ENCODE measurements at places on chromosomes 1 and 21.

- DNase-seq = no peak
Observed at GRCh38 chr21:37509802-37510393, 143.3 kb downstream of the DYRK1A start.

GRCh38 chr1:17953921-17954320 lies 153.7 kb upstream of the IGSF21 start:
- no peak for DNase-seq

DNA sequence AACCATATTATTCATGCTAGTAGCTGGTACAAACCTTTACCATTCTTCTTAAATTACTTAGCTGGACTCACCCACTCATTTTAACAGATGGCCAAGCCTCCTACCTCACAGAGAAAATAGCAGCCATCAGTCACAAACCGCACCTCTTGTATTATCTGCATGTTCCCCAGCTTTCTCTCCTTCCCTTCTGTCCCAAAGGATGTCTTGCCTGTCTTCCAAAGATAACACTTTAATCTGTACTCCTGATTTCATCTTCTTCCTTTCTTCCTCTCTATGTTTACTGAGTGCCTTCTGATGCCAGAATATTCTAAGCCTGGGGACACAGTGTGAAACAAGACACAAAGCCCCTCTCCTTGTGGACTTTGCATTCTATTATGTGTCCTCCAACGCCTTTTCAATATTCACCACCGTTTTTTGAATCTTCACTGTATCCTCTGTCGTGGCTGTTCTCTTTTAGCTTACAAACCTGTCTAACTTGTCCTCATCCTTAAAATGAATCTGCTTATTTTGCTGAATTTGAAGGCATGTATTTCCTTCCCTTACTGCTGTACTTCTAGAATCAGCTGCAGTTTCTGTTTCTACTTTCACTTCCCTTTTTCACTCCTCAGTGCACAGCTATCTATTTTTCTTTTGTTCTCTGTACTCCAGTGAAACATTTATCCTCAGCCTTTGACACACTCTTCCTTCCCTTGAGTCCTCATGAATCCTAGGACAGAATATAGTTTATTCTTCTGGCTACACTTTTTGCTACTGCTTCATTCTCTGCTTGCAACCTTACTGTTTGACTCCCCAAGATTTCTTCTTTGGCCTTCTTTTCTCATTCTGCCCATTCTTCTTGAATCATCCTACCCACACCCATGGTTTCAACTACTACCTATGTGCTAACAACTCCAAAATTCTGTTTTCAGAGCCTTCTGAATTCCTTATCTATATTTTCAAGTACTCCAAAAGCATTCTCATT lies 216.9 kb upstream of the SAMSN1 start:
- DNase-seq = no peak

DNA sequence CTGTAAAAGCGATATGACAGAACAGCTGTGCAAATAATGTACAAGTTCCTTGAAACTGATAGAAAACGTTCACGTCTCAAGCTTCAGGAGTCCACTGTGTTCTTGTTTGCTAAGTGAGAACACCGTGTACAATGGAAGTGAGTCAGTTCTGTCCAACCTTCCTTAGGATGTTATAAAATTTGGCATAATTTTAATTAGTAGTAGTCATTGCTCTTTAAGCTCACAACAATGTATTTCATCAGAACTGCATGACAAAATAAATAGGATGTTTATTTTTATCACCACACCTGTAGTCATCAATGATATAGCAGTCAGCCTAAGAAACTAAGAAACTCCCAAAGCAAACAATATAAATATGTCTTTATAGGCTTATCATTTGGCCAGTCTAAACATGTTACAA lies 53.0 kb downstream of the RGS2 start:
- DNase-seq = no peak

- DNase-seq = no peak
Observed at GRCh38 chr1:33429332-33429731, 1.6 kb downstream of the PHC2 start.

GRCh38 chr1:204307334-204307883 lies 52.3 kb downstream of the PLEKHA6 start:
- no peak for DNase-seq

DNA sequence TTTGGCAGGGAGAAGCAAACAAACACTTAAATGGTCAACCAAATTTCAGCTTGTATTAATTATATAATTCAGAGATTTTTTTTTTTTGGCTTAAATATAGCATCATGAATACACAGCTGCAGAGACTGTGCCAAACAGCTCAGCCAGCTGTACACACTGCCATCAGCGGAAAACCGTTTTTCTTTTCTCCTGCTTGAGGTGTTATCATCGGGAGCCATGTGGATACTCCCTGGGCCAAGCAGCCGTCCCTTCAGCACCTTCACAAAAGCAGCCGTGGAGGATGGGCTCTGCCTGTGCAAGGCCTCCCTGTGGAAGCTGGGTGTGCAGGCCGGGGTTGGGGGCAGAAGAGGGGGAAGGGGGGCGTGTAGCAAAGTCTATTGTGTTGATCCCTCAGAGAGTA lies 85.0 kb downstream of the NUF2 start:
- DNase-seq = no peak

DNA sequence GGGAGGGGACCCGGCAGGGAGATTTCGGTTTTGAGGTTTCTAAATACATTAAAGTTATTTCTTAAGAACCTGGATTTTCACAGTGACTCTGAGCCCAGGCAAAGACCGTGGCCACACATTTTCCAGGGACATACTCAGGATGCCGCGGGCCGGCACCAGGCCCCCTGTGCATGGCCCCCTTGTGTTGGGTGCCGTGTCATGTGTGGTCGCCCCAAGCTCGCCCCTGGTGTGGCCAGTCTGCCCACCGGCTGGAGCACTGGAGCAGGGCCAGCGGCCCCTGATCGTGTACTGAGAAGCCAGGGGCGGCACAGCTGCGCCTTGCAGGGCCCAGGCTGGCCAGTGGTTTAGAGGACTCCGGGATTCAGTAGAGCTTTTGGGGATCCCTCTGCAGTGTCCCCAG lies 26.6 kb downstream of the ARHGEF16 start:
- no peak for DNase-seq

GRCh38 chr21:43726686-43727518 lies 8.0 kb downstream of the PDXK start:
- DNase-seq = no peak

DNA sequence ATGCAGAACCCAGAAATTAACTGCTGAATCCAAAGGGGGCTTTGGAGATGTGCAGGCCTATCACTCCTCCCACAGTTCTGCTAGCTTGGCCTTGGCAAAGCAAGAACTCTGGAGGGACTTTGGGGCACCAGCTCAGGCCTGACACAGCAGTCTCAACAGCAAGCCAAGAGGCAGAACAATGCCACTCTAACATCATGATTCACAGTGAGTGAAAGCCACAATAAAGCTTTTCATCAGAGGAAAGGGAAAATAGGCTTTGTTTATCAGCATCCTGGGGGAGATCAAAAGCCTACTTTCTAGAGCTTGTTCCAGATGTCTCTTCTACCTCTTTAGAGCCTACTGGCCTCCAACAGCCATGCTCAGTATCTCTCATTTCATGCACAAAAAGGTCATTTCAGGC lies 283.4 kb downstream of the KCNH1 start:
- no peak for DNase-seq

DNA sequence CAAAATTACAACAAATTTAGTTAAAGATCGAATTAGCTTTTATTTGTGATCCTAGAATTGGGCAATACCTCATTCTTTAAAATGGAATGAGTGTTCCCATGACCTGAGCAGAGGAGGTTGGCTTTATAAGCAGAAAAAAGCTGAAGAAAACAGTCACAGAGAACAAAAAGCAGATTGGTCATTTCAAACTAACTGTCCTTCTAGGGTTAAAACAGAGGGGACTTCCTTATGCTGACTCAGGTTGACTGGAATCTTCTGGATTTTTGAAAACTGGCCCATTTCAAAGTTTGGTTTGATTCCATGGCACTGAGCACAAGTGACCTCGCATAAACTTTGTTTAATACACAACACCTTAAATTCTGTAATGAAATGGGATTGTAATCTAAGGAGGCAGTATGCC lies 17.6 kb downstream of the NFASC start:
- DNase-seq = no peak

GRCh38 chr1:159854693-159855192 lies 7.7 kb downstream of the VSIG8 start:
- peak; percentile 61 for DNase-seq

DNA sequence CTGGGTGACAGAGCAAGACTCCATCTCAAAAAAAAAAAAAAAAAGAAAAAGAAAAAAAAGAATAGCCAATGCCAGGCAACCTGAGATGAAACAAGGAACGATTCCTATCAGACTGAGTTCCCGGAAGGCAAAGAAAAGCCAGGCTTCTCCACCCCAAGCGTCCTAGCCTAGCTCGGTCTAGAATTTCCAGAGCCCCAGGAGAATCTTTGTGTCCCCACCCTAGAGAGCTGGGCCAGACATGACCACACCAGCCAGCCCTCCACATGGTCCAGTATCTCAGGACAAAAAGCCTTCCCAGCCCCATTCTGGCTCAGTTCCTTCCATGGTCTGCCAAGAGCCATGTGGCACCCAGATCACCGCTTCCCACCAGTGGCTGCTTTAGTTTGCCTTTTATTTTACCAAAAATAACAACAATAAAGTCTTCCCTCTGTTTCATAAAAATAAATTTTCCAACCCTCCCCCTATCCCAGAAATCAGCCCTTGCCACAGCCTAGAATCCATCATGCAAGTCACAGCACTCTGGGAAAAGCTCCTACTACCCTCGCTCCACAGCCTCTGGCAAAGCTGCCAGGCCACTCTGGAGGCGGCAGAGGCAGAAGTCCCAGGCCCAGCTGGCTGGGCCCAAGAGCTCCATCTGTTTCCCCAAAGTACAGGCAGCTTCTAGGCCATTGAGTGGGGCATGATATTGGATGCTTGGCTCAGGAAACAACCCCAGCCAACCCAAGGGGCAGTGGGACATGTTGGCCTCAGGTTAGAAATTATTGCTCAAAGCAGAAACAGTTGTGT lies 3.5 kb upstream of the MKNK1 start:
- DNase-seq = no peak

GRCh38 chr1:156083800-156084790 lies 1.8 kb upstream of the MEX3A start:
- DNase-seq = no peak

DNA sequence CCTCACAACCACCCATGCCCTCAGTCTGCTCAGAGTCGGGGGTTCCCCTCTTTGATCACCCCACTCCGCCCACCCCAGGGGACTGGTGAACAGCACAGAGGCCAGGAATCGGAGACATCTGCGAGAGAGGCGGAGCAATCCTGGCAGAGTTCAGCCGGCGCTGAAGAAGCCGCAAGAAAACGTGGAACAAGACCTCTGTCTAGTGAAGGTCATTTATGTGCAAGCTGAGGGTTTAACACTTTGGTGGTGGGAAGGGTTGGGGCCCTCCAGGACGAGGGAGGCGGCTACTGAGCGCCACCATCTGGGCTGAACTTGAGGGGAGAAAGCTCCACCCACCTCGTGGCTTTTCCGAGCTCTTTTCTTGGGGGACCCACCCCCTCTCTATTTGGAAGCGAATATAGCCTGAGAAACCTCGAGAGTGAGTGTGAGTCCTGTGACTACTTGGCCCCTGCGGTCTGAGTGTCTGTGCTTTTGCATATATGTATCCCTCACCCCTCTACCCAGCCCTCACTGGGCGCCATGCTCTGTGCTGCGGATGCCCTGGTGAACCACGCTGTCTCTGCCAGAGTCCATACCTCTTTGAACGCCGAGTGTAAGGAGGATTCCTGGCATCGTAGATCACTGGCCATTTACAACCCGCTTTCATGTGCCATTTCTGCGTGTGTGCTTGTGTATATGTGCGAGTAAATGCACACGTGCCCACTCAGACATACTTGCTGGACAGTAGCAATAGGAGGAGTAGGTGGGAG lies 1.2 kb upstream of the EPHA10 start:
- no peak for DNase-seq

GRCh38 chr1:153647346-153647714 lies 11.2 kb upstream of the SNAPIN start:
- no peak for DNase-seq

GRCh38 chr1:29892247-29892646 lies 655.9 kb downstream of the PTPRU start:
- DNase-seq = no peak

GRCh38 chr1:243921111-243921510 lies 71.1 kb upstream of the AKT3 start:
- DNase-seq = no peak

DNA sequence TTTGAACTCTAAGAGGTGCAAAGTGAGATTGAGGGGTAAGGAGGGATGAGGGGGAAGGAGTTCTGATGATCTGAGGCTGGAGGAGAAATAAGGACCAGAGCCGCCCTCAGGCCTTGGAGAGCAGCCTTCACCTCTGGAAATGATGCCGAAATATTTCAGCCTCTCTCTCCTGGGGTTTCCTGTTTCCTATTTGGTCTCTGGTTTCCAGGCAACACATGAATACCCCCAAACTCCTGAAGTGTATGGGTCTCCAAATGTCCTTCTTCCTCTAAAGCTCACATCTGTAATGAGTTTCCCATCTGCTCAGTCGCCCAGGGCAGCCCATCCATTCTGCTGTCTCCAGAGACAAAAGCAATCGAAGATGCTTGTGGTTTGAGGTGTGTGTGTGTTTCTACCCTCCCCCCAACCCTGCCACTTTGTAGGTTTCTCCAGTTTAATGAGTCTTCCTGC lies 52.0 kb upstream of the FAM20B start:
- no peak for DNase-seq
